NCI-H2227 treated with DMSO at 0.1 percent for 48 hours (cell line): ENCODE measurements at places on chromosomes 6 and 20.

GRCh38 chr20:11132819-11133415 lies 459.1 kb upstream of the JAG1 start:
- no peak for DNase-seq

DNA sequence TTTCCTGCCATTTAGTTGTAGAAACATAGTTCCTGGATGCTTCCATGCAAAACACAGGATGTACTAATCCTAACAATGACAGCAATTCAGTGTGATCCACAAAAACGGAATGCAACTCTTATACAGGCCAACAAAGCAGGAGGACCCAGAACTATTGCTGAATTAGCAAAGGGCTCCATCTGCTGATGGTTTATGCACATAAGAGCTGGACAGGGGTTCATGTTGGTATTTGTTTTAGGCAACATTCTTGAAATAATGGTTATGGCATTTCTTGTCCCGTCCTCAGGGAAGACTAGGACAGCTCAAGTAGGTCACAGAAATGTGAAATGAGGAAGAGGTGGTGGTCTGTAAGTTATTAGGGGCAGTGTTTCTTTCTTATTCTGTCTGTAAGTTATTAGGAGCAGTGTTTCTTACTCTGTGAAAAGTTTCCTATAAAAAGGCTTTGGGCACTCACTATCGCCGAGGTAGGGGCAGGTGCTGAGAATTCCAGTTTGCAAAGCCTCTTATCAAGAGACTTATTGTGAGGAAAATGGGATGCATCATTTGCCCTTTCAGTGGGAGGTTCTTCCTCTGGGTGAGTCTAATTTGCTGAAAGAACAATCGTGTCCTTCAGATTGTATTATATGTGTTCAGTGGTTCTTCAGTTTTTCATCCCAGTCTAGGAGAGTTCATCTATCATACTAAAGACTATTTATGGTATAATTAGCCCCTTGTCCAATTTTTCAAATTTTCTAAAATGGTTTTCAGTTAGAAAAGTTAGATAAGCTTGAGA lies 171.1 kb downstream of the MCHR2 start:
- DNase-seq = peak; percentile 58

- DNase-seq = peak; percentile 1
These were observed 117.3 kb upstream of the ARMC2 start for GRCh38 chr6:108730635-108731515.

DNA sequence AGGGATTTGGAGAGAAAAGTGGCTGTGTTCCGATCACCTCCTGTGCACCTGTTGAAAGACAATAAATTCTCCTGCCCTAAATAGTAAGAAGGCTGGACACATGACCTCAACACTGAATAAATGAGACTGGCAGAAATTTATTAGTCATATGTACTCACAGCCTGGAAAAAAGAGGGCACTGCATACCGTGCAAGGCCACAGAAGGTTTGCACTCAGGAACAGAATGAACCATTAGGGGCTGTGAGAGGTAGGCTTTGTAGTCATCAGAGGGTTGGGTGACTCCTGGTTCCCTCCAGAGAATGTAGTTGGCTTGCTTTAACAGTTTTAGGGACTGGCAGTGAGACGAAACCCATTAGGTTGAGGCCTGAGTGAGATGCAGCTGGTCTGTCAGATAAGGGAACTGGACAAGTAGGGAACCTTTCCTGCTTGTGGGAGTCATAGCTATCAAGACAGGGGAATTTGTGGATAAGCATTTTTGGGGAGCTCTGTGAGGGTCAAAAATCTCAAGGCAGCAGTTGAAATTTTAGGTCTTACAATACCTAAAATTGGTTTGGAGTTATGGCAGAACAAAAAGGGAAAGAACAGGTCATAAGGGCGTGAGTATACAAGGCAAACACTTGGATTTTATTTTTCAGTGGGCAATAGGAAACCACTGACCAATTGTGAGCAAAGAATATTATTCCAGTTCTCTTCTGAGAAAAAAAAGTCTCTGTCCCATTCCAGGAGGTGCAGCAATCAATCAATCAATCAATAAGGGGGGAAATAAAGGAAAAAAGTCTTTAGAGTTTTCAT lies 67.9 kb upstream of the BTN3A2 start:
- DNase-seq = no peak

DNA sequence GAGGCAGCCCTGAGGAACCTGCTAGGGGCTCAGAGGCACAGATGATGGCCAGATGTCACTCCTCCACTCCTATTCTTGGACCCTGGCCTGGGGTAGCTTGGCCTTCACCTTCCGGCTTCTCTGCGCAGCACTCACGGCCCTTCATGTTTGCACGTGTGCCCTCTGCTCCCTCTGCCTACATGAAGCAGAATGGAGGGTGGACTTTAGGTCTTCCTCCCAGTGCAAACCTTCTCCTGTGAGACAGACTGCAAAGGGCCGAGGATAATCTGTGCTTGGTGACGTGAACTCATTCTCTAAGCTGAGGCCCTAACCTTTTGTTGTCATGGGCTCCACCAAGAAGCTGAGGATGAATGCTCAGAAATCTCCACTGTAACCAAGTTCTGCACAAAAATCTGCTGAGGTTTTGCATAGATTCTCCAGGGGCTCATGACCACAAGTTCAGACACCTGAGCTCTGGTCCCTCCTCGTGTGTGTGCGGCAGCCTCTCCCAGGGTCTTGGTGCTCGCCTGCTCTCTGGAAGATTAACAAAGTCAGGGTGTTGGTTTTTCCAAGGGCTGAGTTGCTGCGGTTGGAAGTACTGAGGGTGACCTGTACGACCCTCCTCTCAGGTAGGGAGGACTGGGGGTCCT lies 25.5 kb upstream of the FOXO3 start:
- no peak for DNase-seq

DNA sequence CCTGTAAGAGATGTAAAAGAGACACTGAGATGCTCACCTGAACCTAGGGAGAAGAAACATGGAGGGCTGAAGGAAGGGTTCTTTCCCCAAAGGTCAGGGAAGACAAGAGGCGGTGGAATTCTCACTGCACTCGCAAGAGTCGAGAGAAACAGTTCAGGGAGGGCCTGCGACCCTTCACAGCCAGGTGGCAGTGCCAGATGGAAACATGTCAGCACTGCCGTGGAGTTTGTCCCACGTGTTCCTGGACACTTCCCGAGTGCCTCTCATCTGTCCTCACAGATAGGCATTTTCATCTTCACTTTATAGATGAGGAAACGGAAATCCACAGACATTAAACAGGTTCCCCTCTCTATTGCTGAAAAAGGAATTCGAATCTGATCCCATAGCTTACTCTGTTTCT lies 70.4 kb upstream of the SYNJ2 start:
- DNase-seq = no peak

GRCh38 chr6:17494919-17495318 lies 101.5 kb downstream of the CAP2 start:
- DNase-seq = no peak

DNA sequence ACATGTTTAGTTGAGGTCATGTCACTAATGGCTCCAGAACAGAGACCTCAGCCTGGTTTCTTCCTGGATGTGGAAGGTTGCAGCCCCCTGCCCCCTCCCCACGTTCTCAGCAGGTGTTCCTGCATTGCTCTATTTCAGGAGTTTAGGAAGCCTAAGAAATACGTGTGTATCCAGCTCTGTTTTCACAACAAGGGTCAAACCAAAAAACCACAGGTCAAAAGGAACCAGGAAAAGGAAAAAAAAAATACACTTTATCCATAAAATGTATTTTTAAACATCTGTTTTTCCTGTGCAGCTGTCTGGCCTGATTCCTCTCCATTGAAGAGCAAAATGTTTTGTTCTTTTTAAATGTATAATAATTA lies 107.9 kb upstream of the PLEKHG1 start:
- no peak for DNase-seq

- no peak for DNase-seq
These were observed 241.2 kb downstream of the TTLL2 start for GRCh38 chr6:167565884-167566599.

- DNase-seq = peak; percentile 21
These were observed 105.4 kb upstream of the MCHR2 start for GRCh38 chr6:100099189-100100074.

- DNase-seq = no peak
These were observed 19.9 kb upstream of the MUC21 start for GRCh38 chr6:30963641-30964040.
